ENCODE measurements at places on chromosomes 7 and 10. TPM values are rescaled to one million over a fixed set of nuclear protein-coding genes. Genes with fewer than 3 reads are reported as not detected.

GRCh38 chr10:69317175-69317604 lies 38.9 kb downstream of the HK1 start:
- DNase-seq = no peak

KIAA1217 gene
- 69.2 TPM for total RNA-seq

- DNase-seq = no peak
Observed at GRCh38 chr10:110698340-110698739, 54.2 kb downstream of the RBM20 start.

DNA sequence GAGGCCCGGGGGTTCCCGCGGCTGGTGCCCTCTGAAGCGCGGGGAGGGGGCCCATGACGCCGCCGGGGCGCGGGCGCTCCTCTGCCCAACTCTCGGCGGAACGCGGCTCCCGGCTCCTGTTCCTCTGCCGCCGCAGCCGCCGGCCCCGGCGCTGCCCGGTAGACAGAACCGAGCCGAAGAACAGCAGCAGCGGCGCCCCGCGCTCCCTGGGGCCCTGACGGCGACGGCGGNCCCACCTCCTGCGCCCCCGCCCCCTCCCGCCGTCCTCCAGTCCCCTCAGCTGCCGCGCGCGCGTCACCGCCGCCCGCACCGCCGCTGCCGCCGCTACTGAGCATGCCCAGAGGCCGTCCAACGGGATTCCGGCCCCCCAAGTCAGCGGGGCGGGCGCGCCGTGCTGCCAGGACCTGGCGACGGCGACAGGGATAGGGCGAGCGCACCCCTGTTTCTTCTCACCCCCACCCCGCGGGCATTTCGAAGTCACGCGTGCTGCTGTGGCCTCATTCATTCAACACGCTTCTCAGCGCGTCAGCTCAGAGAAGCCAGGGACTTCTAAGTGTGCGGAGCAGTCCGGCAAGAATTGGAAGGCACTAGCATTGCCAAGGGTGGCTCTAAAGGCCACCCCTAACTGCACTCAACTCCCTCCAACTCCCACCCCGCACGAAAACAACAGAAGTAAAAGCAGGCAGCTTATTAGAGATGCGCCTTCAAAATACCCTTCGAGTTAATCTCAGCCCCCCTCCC lies at the start of gene IPMK:
TSS of gene IPMK (minus strand) at position 182 of the 741 bp plus-strand sequence. CDS start 283 bp downstream, outside the sequence.
- DNase-seq = peak; percentile 96

DNA sequence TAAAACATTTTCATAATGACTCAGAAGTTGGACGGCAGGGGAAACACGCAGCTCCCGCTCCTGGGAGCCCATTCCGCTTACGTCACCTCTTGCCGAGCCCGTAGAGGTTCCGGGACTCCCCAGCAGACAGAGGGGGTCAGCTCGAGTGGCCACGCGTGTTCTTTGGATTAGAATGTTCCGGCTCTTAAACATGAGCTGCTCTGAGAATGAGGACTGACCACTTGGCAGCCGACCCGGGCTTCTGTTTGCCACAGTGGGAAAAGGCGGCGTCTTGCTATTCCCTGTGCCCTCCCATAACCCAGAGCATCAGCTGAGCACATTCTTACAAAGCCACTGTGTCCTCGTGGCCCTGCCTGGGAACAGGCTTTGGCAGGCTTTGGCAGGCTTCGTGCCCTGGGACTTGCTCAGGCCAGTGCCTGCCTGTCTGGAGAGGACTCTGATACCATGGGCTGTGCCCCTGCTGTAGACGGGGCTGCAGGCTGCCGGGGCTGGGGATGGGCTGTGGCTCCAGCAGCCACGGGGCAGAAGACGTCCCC lies 40.1 kb downstream of the PFKP start:
- no peak for DNase-seq

GRCh38 chr10:101896225-101896877 lies 52.8 kb upstream of the KCNIP2 start:
- DNase-seq = no peak

TDRD1 gene
- 0.64 TPM for total RNA-seq

DNA sequence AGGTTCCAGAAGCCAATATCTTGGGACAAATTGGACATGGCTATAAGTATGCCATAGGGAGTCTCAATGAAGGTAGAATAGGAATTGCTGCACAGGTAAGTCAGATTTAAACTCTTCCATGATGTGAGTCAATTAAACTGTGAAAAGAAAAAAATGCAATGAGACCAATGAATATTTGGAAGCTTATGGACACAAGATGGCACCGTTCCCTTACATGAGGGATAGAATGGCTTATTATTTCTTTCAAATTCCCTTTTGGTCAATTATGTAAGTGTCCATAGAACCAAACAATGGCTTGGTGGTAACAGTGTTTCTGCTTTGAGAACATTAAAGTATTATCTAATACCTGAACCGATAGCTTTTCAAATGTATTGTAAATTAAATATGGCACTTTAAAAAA lies 35.6 kb downstream of the ACADSB start:
- no peak for DNase-seq

DNA sequence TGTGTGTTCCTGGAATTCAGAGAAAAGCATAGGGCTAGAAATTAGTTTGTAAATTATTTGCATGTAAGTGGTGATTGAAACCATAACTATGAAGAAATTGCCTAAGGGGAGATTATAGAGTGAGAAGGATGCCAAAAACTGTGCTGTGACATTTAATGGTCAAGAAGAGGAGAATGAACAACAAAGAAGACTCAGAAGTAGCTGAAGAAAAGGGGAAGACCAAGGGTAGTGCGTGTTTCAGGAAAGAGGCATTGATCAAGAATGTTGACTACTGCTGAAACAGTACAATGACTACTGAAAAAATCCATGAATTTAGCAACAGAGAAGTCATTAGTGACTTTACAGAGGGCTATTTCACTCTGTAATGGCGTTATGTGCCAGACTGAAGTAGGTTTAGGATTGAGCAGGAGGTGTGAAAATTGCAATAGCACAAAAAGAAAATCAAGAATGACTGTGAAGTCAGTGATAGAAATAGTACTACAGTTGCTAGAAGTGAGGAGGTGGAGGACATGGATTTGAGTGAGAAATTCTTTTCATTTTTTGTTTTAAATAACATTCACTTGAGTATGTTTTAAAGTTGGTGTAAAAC lies 28.9 kb upstream of the SAMD9L start:
- DNase-seq = no peak

CNTNAP2 gene
- total RNA-seq = 4.0 TPM

SYT15 gene
- 1.4 TPM for total RNA-seq

GRCh38 chr7:66958538-66959350 lies 36.6 kb downstream of the SBDS start:
- peak; percentile 56 for DNase-seq

DNA sequence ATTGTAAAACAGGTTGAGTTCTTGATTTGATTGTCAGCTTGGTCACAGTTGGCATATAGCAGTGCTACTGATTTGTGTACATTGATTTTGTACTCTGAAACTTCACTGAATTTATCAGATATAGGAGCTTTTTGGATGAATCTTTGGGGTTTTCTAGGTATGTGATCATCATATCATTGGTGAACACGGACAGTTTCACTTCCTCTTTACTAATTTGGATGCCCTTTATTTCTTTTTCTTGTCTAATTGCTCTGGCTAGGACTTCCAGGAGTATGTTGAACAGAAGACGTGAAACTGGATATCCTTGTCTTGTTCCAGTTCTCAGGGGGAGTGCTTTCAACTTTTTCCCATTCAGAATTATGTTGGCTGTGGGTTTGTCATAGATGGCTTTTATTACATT lies 86.9 kb downstream of the EXOC4 start:
- DNase-seq = no peak

- no peak for DNase-seq
Observed at GRCh38 chr7:156725073-156725472, 84.5 kb downstream of the RNF32 start.

DNA sequence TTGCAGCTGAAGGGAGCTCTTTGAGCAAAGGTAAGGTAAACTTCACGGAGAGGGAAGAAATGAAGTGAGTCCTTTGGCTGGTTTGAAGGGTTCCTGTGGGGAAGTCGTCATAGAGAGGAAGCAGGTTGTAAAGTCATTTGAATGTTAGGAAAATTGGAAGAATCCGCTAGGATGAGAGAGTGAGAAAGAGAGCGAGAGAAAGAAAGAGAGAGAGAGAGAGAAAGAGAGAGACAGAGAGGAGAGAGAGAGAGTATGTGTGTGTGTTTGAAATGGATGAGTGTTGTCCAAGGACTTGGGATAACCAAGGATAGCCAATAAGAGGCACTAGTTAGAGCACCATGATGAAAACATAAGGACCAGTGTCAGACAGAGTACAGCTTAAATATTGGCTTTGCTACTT lies 43.1 kb downstream of the FEZF1 start:
- no peak for DNase-seq

GRCh38 chr10:75707080-75707840 lies 275.8 kb downstream of the LRMDA start:
- no peak for DNase-seq

DNA sequence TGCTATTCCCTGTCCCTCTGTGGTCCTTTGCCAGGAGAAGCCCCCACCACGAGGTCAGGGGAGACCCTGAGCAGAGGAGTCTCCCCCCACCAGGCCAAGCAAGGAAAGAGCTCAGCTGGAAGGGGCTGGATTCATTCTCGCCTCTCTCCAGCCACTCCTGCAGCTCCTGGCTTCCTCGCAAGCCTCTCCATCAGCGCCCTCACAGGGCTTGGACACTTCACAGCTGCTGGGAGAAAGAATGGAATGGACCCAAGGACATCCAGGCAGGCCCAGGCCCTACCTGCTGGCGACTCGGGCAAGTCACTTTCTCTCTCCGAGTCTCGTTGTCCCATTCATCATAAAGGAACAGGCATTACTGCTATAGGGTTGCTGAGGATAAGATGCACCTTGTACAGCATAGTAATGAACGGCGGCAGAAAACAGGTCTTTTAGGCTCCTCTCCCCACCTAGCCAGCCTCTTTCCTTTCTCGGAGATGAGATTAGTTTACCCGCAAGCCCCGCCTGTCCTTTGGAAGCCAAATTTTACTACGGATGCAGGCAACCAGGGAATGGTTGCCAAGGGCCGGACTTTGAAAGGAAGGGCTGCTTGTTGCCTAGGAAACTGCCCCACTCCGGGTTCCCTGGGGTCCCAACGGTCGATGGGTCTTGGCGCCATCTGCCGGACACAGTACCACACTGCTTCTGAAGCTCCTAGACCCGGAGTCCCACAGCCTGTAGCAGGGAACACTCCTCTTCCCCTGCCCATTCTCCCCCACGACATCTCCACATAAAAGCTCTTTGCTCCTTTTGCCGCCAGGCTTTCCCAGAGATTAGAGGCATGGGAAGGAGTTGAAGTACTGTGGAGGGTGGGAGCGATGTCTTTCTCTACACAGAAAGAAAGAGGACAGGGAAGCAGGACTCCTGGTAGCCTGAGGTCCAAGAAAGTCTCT lies 22.3 kb downstream of the IMPDH1 start:
- DNase-seq = peak; percentile 55

DNA sequence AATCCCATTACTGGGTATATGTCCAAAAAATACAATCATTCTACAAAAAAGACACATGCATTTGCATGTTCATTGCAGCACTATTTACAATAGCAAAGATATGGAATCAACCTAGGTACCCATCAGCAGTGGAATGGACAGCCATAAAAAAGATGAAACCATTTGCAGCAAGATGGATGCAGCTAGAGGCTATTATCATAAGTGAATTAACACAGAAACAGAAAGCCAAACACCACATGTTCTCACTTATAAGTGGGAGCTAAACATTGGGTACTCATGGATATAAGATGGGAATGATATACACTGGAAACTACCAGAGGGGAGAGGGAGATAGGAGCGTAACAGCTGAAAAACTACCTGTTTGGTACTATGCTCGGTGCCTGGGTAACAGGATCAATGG lies 154.0 kb downstream of the TMEM26 start:
- no peak for DNase-seq

- DNase-seq = peak; percentile 51
Observed at GRCh38 chr10:93080350-93081046, 6.8 kb downstream of the CYP26A1 start.

PALS2 gene
- total RNA-seq = 6.7 TPM

All from left colon (tissue), 2 donors.